Brain (organoid and tissue), 16 donors: ENCODE measurements at places on chromosomes 7 and 10.

DNA sequence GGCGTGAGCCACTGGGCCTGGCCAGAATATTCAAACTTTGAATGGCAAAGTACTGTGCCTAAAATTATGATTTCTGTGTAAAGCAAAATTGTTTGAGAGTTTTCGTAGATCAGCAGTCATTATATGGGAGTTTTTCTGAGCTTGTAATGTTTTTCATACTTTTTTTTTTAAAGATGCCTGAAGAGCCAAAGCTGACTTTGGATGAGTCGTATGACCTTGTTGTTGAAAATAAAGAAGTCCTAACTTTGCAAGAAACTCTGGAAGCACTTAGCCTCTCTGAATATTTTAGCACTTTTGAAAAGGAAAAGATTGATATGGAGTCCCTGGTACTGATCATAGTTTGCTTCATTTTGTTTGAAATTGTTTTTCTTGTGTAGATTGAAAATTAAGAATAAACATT lies 26.7 kb downstream of the SEC23IP start:
- DNase-seq, result no peak

DNA sequence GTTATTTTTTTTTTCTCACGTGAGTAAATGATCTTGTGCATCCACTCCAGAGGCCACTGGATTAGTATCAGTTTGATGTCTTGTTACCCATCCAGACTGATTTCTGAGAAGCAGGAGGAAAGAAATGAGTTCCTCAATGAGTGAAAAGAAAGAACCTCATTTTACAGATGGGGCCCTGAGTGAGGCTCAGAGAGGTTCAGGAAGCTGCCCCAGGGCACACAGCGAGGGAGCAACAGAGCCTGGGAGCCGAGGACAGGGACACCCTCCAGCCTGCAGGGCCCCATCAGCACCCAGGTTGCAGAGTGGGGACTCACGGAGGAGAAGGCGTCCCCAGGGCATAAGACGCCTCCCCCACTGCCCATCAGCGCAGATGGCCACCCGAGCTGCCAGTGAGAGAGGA lies 30.9 kb upstream of the TNRC18 start:
- no peak for DNase-seq

- DNase-seq, result no peak
These were observed 10.0 kb downstream of the LOXL4 start for GRCh38 chr10:98257961-98258360.

DNA sequence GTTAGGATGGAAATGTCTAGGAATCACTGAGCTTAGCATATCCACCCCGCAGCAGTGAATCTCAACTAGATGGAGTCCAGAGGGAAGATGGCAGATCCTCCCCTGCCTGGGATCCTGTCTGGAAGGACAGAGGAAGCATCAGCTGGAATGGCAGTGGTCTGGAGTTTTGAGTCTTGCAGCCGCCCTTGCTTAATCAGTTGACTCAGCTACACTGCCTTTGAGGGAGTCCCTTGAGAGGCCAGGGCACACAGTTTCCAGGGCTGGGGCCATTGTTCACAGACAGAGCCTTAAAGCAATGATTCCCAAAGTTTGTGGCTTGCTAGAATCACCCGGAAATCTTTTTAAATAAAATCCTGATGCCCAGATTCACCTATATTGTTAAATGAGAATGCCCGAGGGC lies 128.1 kb downstream of the NT5C2 start:
- no peak for DNase-seq

- no peak for DNase-seq
These were observed 149.2 kb downstream of the PRKAG2 start for GRCh38 chr7:151727579-151728285.

DNA sequence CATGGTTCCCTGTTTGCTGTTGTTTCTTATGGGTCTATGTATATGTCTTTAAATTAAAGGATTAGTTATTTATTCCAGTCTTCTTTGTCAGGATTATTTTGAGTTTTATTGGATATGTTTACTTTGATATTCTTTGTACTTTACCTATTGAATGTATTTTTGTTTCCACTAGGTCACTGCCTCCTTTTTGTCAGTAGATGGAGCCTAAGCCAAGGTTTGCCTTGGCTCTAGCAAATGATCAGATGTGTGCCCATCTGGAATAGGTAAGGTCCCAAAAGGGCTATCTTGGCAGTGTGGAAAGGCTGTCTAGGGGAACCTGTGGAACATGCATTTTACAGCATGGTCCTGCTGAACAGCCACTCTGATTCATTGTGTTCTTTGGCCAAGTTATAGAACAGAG lies 337.3 kb upstream of the GHITM start:
- no peak for DNase-seq

DNA sequence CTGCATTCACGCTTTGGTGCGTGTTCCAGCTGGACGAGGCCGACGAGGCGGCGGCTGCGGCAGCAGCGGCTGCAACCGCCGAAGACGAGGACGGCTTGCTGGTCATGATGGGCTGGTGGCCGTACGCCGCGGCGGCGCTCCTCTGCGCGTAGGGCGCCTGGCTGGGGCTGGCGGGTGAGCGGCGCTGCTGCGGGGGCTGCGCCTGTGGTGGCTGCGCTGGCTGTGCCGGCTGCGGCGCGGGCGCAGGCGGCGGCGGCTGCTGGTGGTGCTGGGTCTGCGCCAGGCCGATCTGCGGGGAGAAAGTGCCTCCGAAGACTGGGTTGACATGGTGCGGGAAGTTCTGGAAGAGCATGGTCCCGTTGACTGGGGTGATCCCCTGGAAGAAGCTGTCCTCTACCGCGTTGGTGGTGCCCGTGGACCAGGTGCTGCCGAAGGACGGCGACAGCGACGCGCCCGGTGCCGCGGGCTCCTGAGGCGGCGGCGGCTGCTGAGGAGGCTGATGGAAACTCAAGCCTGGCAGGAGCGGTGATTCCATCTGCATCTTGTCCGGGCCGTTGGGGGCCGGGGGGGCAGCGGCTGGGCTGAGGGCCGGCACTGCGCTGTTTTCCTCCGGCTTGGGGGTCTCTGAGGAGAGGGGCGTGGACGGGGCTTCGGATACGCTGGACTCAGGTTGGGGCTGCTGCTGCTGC lies 51.1 kb downstream of the CPEB3 start:
- peak; percentile 54 for DNase-seq

GRCh38 chr10:131577178-131577555 lies 265.6 kb upstream of the TCERG1L start:
- no peak for DNase-seq

- DNase-seq, result no peak
These were observed 99.2 kb downstream of the ARID5B start for GRCh38 chr10:62000726-62001125.

GRCh38 chr7:33814400-33814799 lies 90.9 kb upstream of the BMPER start:
- no peak for DNase-seq

GRCh38 chr7:89123871-89124270 lies 328.3 kb upstream of the TEX47 start:
- DNase-seq, result no peak

- no peak for DNase-seq
These were observed 125.9 kb downstream of the GRK5 start for GRCh38 chr10:119333146-119333792.

GRCh38 chr10:95513008-95513589 lies 48.1 kb downstream of the SORBS1 start:
- DNase-seq, result no peak

DNA sequence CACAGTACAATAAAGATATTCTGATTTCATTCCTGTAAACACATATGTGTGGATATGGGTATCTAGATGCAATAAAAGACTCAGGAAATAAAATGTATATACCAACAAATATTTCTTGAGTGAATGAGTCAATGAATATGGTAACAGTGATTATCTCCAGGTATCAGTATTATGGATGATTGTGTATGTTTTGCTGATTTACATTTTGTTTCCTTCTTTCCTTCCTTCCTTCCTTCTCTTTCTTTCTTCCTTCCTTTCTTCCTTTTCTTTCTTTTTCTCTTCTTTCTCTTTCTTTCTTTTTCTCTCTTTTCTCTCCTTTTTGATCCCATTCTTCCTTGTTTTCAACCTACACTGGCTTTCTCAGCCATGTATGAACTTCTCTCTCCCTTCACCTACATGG lies 85.3 kb upstream of the DLX6 start:
- DNase-seq, result no peak

DNA sequence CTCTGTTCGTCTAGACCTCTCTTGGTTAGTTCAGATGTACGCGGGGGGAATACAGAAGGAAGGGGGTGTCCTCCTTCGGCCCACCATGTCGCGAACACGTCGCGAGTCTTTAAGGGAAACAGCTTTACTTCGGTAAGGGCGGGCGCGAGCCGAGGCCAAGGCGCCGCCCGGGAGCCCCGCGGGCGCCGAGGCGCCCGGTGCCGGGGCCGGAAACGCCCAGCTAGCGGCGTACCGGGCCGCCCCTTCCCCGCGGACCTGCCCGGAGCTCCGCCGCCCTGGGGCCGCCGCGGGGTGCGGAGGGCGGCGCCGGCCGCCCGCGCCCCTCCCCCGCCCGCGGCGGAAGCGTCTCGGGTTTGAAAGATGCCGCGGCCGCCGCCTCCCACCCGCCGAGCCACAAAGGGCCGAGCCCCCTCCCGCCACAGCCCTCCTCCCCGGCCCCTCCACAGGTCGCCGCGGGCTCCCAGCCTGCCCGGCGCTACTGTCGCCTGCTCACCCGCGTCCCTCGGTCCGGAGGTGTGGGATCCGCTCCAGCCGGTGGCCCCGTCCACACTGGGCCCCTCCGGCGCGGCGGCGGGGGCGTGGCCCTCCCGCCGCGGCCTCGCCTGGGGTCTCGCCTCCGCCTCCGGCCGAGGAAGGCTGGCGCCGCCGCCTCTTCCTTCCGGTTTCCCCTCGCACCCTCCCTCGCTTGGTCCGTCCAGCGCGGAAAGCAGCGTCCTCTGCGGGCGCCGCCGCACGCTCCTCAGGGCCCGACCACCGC lies at the start of gene KBTBD2:
Gene KBTBD2 (minus strand): TSS at position 718 of the 757 bp plus-strand sequence. CDS start 12,156 bp downstream, outside the sequence.
- DNase-seq, result peak; percentile 89

DNA sequence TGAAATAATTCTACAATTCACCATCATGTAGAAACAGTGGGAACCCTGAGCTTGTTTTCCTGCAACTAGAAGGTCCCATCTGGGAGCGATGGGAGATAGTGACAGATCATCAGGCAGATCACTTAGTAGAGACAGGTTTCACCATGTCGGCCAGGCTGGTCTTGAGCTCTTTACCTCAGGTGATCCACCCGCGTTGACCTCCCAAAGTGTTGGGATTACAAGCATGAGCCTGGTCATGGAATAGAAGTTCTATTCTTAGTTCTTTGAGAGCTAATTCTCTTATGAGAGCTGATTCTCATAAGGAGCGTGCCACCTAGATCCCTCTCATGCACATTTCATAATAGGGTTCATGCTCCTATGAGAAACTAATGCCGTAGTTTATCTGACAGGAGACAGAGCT lies 778.0 kb upstream of the AUTS2 start:
- DNase-seq, result no peak

- DNase-seq, result no peak
These were observed 21.3 kb upstream of the ARHGAP21 start for GRCh38 chr10:24744946-24745345.

DNA sequence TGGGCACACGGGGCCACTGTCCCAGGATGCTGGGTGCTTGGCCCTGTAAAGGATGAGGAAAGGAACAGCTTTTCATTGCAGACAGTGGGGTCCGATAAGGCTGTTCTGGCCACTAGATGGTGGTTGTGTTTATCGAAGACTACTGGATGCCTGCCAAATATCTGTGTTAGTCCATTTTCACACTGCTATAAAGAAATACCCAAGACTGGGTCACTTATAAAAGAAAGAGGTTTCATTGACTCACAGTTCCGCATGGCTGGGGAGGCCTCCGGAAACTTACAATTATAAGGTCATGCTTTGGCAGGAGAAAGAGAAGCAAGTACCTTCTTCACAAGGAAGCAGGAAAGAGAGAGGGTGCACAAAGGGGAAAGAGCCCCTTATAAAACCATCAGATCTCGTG lies 32.2 kb upstream of the GARS1 start:
- peak; percentile 69 for DNase-seq

DNA sequence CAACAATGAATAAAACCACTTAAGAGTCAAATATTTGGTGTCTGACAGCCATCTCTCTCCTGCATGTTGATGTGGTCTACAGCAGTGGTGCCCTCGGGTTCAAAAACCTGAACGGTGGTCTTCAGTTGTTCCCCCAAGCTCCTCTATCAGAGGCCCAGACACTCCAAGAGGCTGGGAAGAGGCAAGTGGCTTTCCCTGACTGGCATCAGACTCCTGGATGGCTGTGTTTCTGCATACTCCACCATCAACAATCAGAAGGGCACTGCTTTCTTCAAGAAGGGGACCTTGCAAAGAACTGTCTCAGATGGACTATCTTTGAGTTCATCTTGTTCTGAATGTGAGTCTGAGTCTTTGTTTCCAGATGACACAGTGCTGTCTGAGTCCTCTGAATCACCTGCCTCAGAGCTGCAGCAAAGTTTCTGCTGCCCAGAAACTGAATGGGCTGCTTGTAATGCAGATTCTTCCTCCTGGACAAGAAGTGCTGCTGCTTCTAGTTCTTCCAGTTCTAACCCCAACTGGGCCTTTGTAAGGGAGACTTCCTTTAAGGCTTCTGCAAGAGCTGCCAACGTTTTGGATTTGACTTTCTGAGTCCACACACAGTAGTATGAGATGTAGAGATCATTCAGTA lies 5.9 kb upstream of the SGMS1 start:
- no peak for DNase-seq

- DNase-seq, result no peak
These were observed 19.6 kb downstream of the ABI1 start for GRCh38 chr10:26840938-26841732.

DNA sequence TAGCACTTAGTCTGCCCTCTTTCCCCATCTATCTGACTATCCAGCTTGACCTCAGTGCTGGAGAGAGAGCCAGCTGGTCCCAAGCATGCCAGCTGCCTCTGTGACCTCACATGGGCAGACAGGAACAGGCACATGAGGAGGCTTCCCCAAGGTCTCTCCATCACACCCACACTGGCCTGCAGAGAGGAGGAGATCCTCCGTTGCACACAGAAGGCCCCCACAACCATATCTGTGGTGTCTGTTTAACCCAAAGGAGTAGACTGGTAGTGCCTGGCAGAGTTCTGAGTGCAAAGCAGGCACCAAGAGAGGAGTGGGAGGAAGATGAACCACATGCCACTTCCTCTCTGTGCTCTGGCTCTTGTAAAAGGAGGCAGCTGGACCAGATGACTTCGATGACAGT lies 4.8 kb upstream of the ANK3 start:
- DNase-seq, result no peak
